Adrenal gland (tissue), 19 donors: ENCODE measurements at places on chromosomes 1 and 21.

- no peak overlapping the region for H3K4me3 ChIP-seq
- H3K27me3 ChIP-seq, result no peaks in the 10 kb centered on the region
- H3K36me3 ChIP-seq, result peaks cover 9% of the 10 kb centered on the region
- peaks cover 30% of the 10 kb centered on the region for H3K4me1 ChIP-seq
- DNase-seq, result peak; percentile 76
- peak overlapping the region; percentile 80 for H3K27ac ChIP-seq
Measured at GRCh38 chr1:25771221-25772114, 28.5 kb upstream of the SELENON start.

DNA sequence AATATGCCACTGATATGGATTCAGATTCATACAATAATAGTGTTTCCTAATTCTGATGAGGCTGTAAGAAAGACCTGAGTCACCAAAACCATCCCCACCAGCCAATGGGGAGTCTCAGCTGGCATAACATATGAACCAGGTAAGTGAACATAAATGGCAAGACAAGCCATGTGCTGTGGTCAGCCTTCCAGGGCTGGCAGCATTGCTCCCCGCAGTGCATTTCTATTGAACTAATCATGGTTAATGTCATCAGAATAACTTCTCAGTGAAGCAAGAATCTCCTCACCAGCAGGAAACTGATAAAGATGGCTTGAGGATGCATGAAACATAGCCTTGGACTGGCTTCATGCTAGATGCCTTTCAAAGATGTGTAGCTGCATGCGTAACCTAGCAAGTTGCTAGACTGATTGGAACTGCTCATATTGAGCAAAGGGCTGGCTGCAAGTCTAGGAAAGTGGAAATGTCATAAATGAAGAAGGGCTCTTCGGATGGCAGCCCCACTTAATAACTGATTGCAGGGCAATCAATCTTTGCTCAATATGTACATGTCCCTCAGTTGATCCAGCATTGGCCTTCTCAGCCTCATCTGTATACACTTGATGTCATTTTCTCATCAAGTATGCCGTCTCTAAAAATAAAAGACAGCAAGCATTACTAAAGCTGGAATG is 88.0 kb downstream of the NTNG1 start:
- DNase-seq, result no peak
- H3K4me1 ChIP-seq, result no peaks in the 10 kb centered on the region
- no peak overlapping the region for H3K4me3 ChIP-seq
- no peaks in the 10 kb centered on the region for H3K27me3 ChIP-seq
- H3K27ac ChIP-seq, result no peak overlapping the region

GRCh38 chr1:200965111-200965805 is 58.3 kb downstream of the KIF21B start:
- H3K27me3 ChIP-seq, result no peaks in the 10 kb centered on the region
- H3K4me1 ChIP-seq, result no peaks in the 10 kb centered on the region
- no peaks in the 10 kb centered on the region for H3K36me3 ChIP-seq

- no peak for DNase-seq
- H3K27me3 ChIP-seq, result no peaks in the 10 kb centered on the region
- H3K4me3 ChIP-seq, result no peak overlapping the region
- no peaks in the 10 kb centered on the region for H3K4me1 ChIP-seq
- no peak overlapping the region for H3K27ac ChIP-seq
Measured at GRCh38 chr1:20432341-20432740, 53.7 kb downstream of the CAMK2N1 start.

GRCh38 chr1:101739826-101740330 is 256.8 kb downstream of the OLFM3 start:
- H3K27ac ChIP-seq, result no peak overlapping the region
- H3K36me3 ChIP-seq, result no peaks in the 10 kb centered on the region
- no peak overlapping the region for H3K4me3 ChIP-seq
- H3K27me3 ChIP-seq, result no peaks in the 10 kb centered on the region
- no peak for DNase-seq
- no peaks in the 10 kb centered on the region for H3K4me1 ChIP-seq

DNA sequence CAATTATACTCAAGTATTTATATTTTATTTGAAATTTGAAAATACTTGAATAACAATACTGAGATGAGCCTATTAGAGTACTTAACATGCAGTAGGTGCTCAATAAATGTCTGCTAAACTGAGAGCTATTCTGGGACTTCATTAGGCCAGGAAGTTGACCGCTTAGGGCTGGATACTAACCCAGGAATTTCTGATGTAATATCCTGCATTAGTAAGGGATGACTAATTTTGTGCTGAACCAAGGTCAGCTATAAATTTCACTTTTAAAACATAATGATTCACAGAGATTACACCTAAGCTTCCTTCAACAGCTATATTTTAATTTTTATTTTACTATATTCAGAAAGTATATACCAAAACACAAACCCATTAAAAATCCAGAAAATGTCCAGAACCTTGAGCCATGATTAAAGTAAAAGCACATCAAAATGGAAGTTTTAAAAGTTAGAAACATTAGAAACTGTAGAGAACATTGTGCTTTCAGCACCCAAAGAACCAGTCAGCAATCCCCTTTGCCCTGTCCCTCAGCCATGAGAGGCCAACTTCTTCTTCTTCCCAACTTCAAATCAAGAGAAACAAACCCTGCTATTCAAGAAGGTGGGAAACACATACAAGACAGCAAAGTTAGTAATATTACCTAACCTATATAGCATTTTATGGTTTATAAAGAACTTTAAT is 35.4 kb downstream of the WNT2B start:
- peak overlapping the region; percentile 73 for H3K27ac ChIP-seq
- no peak overlapping the region for H3K4me3 ChIP-seq
- H3K36me3 ChIP-seq, result no peaks in the 10 kb centered on the region
- H3K4me1 ChIP-seq, result peaks cover 24% of the 10 kb centered on the region
- H3K27me3 ChIP-seq, result no peaks in the 10 kb centered on the region

GRCh38 chr1:219387211-219387610 is 213.5 kb downstream of the LYPLAL1 start:
- DNase-seq, result no peak
- no peak overlapping the region for H3K4me3 ChIP-seq
- no peak overlapping the region for H3K27ac ChIP-seq

GRCh38 chr1:241869022-241869421 is 21.0 kb downstream of the EXO1 start:
- H3K4me1 ChIP-seq, result no peaks in the 10 kb centered on the region
- no peak overlapping the region for H3K27ac ChIP-seq
- no peaks in the 10 kb centered on the region for H3K27me3 ChIP-seq
- H3K4me3 ChIP-seq, result no peak overlapping the region
- no peak for DNase-seq

GRCh38 chr1:50450861-50451653 is 27.8 kb upstream of the DMRTA2 start:
- DNase-seq, result no peak
- H3K27ac ChIP-seq, result no peak overlapping the region
- H3K4me1 ChIP-seq, result no peaks in the 10 kb centered on the region
- no peaks in the 10 kb centered on the region for H3K27me3 ChIP-seq
- no peaks in the 10 kb centered on the region for H3K36me3 ChIP-seq
- H3K4me3 ChIP-seq, result no peak overlapping the region

DNA sequence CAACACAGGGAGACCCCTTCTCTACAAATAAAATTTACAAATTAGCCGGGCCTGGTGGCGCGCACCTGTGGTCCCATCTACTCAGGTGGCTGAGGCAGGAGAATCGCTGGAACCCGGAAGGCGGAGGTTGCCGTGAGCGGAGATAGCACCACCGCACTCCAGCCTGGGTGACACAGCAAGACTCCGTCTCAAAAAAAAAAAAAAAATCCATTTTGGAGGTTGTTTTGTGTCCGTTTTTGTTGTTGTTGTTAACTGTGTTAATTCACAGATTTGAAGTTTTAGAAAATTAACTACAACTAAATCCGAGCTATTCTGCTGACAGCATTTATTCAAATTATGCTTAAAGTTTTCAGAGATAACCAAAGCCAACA is 618 bp downstream of the CLCC1 start:
- peak; percentile 28 for DNase-seq
- peaks cover 10% of the 10 kb centered on the region for H3K4me1 ChIP-seq
- peaks cover 2% of the 10 kb centered on the region for H3K36me3 ChIP-seq
- H3K27me3 ChIP-seq, result no peaks in the 10 kb centered on the region
- peak overlapping the region; percentile 94 for H3K27ac ChIP-seq

GRCh38 chr1:57146100-57146499 is 180.3 kb upstream of the C8B start:
- H3K27me3 ChIP-seq, result no peaks in the 10 kb centered on the region
- H3K36me3 ChIP-seq, result no peaks in the 10 kb centered on the region
- no peak overlapping the region for H3K4me3 ChIP-seq
- no peak overlapping the region for H3K27ac ChIP-seq

DNA sequence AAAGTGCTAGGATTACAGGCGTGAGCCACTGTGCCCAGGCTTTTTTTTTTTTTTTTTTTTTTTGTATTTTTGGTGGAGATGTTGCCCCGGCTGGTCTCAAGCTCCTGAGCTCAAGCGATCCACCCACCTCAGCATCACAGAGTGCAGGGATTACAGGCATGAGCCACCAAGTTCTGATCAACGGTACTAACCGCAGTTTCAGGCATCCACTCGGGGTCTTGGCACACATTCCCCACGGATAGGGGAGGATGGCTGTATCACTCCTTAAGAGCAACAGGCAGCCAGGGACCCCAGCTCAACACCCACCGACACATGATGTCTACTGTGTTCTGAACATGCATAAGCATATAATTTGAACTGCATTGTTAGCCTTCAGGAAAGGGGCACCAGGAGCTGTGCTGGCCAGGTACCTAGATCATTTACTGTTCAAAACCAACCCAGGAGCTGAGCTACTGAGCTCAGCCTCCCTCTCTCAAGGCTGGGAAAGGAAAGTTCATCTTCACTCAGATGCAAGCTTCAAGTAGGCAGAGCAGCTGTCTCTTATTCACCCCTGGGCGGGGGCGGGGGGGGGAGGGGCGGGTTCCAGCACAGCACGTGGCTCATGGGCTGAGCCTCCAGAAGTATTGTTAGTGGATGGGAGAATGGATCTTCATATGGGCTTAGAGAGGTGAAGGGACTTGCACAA is 24.7 kb downstream of the CAPZB start:
- H3K27me3 ChIP-seq, result no peaks in the 10 kb centered on the region
- DNase-seq, result no peak
- H3K27ac ChIP-seq, result no peak overlapping the region
- no peaks in the 10 kb centered on the region for H3K36me3 ChIP-seq
- H3K4me1 ChIP-seq, result peaks cover 87% of the 10 kb centered on the region
